ENCODE measurements at places on chromosomes 3 and 15.

- no peak for DNase-seq
Measured at GRCh38 chr15:60727661-60728060, 248.7 kb upstream of the ICE2 start.

DNA sequence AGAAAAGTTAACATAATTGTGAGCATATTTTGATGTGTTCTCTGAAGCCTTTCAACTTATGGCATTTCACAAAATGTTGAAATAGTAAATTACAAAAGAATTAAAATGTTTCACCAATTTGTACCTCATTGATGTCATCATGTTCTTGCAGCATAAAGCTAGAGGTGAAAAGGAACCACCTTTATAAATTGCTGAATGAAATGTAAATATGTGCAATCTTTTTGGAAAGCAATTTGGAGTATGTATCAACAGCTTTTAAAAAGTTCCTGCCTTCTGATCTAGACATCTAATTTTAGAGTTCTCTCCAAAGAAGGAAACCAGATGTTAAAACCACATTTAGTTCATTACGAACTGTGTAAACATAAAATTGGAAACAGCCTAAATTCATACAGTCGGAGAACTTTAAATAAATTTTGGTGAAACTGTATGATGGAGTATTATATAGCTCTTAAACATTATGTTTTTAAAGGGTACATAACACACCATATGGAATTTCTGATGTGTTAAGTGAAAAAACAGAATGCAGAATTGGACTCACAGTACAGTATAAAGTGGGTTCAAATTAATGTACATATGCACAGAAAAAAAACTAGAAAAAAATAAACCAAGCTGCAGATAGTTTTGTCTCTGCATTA is 311.2 kb upstream of the NAALADL2 start:
- no peak for DNase-seq

DNA sequence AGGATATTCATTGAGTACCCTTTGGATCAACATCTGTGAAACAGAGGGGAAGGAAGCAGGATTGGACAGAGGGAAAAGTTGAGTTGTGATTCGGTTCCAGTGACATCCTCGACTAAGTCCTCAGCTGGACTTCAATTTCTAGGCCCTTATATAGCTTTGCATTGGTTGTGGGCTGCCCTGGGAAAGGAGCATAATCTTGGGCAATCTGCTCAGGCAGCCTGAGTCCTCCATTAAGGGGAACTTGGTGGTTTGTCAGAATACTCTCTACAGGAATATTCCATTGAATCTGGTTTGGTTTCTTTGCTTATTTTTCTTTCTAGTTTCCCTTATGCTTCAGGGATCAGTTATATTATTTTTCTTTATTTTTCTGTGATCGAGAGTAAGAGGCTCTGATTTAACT is 94.1 kb downstream of the TCF12 start:
- DNase-seq: no peak

- no peak for DNase-seq
Measured at GRCh38 chr15:53962646-53963561, 15.3 kb upstream of the UNC13C start.

DNA sequence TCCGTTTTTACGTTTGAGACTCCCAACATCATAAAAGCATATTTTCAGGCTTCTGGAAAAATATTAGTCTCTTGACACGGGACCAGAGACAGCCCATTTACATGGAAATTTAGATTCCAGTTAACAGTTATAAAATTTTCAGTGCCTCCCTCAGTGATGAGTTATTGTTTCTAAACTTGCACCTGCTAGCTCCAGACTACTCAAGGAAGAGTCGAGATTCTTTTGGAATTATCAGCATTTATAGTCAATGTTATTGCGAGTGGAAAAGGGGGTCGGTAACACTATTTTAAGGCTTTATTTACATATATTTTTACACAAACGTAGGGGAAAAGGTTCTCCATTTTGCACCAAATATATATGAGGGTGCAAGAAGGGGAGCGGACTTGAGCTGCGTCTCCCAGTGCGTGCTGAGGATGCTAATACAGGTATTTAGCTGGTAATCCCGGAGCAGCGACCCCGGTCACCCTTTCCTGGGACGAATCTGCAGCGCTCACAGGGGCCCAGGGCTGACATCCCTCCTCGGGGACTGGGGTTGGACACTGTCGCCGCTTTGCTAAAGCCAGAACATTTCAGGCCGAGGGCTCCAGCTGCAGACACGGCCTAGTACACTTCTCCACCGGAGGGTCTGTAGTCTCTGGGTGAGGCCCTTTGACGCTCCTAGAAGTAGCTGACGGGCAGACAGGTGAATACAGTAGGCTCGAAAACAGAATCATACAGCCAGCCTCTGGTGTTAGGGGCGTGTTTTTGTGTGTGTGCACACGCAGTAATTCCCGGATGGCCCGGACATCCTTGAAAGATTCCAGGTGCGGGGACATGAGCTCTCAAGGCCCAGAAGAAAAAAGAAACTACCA is 729 bp upstream of the ZBTB11 start:
- DNase-seq: no peak

DNA sequence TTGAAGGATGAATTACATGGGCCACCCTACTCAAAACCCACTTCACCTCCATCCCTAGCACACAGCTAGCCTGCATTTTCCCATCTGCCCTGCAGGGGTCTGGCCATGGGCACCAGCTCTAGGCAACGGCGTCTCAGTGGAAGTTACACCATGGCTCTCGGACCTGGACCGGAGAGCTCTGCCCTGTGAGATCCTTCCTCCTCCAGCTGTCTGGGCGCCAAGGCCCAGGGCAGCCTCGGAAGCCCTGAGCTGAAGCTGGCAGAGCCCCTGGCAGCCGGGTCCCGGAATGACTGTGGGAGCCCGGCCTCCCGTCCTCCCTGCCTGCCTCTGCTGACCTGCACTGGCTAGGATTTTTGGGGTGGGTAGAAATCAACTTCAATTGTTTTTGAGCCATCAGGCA is 98.9 kb downstream of the CHSY1 start:
- no peak for DNase-seq

GRCh38 chr15:94042180-94042928 is 189.0 kb upstream of the MCTP2 start:
- no peak for DNase-seq

GRCh38 chr3:182041668-182042291 is 330.1 kb downstream of the SOX2 start:
- DNase-seq: no peak

Measured in NCI-H1930 (cell line).